Cardiac ventricle fibroblast (primary cell): ENCODE measurements at places on chromosomes 7 and 10. TPM values are rescaled to one million over a fixed set of nuclear protein-coding genes. Genes with fewer than 3 reads are reported as not detected.

The KAZALD1 gene
- total RNA-seq, result 23.5 and 25.0 TPM in 2 replicates

The VAX1 gene
- not detected in 2 replicates for total RNA-seq

The URGCP gene
- 14.0 and 19.8 TPM in 2 replicates for total RNA-seq

The PNLIPRP1 gene
- total RNA-seq, result not detected in 2 replicates

The FHIP2A gene
- total RNA-seq, result 22.8 and 26.2 TPM in 2 replicates

The MBLAC1 gene
- 4.6 and 5.7 TPM in 2 replicates for total RNA-seq
